Activated CD4-positive, alpha-beta T cell treated with anti-CD3 and anti-CD28 coated beads, Interleukin-2, Interleukin-4, amounts not matched to agents 100 ng/mL and 50 ng/mL, durations not matched to agents 16 hours and 8 hours (primary cell): ENCODE measurements at places on chromosomes 16 and 17.

- DNase-seq = no peak
Observed at GRCh38 chr17:37691807-37692206, 48.6 kb upstream of the DDX52 start.

- DNase-seq = no peak
Observed at GRCh38 chr17:57436565-57436964, 180.2 kb downstream of the MSI2 start.

DNA sequence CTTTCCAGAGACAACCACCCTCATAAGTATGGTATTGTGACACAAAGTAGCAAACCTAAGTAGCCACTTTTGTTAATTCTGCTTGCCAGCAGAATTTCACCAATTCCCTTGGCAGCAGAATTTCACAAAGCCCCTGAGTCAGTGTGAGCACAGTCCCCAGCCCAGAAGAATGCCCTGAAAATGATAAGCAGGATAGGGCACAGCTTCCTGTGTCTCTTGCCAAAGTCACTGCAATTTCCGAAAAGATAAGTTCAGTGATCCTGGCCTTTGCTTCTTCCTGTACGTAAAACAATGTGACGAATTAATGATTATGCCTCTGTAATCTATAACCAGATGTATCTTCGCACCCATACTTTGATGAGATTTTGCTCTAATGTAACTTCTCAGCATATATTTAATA, 16.0 kb upstream of the WIPF2 start:
- DNase-seq = no peak

DNA sequence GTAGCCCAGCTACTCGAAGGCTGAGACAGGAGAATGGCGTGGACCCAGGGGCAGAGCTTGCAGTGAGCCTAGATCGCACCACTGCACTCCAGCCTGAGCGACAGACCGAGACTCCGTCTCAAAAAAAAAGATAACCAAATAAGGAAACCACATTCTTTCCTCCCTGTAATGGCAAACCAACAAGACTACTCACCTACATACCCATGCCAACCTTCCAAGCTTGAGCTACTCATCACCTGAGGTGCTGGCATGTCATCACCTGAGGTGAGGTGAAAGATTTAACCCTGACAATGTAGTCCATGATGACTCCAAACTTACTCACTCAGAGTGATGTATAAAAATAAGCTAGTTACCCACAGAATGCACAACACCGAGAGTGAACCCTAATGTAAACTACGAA, 85.2 kb downstream of the SMG6 start:
- DNase-seq = no peak

DNA sequence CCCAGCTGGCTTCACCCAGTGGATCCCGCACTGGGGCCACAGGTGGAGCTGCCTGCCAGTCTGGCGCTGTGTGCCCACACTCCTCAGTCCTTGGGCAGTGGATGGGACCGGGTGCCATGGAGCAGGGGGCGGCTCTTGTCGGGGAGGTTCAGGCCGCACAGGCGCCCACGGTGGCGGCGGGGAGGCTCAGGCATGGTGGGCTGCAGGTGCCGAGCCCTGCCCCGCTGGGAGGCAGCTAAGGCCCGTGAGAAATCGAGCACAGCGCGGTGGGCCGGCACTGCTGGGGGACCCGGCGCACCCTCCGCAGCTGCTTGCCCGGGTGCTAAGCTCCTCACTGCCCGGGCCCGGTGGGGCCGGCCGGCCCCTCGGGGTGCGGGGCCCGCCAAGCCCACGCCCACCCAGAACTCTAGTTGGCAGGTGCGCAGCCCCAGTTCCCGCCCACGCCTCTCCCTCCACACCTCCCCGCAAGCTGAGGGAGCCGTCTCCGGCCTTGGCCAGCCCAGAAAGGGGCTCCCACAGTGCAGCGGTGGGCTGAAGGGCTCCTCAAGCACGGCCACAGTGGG, 26.6 kb downstream of the CCDC42 start:
- DNase-seq = no peak

GRCh38 chr17:725084-725483, 7.3 kb upstream of the TLCD3A start:
- DNase-seq = no peak

DNA sequence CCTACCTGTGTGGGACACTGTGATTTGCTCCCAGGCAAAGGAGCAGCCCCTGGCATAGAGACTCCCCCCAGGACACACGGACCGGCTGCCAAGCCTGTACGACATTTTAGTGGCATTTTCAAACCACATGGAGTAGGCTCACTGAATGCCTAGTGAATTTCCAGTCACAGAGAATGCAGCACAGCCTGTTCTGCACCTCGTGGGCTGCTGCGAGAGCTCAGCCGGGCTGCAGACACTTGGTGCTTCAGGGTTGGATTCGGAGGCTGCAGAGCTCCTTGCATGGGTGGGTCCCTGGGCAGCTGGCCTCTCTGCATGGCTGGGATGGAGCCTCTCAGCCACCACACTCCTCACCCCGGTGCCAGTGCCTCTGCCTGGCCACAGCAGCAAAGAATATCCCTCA, 51.2 kb upstream of the HNF1B start:
- DNase-seq = no peak

- DNase-seq = no peak
Observed at GRCh38 chr16:85990861-85991301, 91.9 kb downstream of the IRF8 start.

- peak; percentile 88 for DNase-seq
Observed at GRCh38 chr16:57592591-57593003, 35.8 kb upstream of the ADGRG1 start.

DNA sequence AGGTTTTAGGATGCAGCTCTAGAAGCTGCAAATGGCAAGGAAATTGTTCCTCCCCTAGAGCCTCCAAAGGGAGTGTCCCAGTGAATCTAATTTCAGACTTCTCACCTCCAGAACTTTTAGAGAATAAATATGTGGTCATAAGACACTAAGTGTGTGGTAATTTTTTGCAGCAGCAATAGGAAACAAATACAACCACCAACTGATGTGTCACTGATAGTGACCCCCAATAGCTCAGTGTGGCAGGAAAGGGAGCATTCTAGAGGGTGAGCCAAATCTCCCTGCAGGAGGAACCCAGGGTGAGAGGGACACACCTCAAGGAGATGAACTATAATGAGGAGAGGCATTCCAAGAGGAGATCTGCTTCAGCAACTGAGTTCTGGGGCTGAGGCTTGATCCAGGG, 4.1 kb downstream of the CCL4L2 start:
- no peak for DNase-seq

DNA sequence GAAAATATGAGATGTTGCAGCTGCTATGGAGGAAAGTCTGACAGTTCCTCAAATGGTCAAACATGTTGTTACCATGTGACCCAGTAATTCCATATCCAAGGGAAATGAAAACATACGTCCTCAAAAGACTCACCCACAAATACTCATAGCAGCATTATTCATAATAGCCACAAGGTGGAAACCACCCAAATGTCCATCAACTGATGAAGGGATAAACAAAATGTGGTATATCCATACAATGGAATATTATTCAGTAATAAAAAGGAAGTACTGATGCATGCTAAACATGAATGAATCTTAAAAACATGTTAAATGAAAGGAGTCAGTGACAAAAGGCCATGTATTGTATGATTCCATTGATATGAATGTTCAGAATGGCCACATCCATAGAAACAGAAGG, 140.2 kb downstream of the PITPNC1 start:
- DNase-seq = no peak

GRCh38 chr16:68451676-68452075, 3.4 kb upstream of the SMPD3 start:
- no peak for DNase-seq

GRCh38 chr16:55149622-55150021, 174.4 kb upstream of the IRX6 start:
- DNase-seq = no peak

- DNase-seq = no peak
Observed at GRCh38 chr17:61323909-61324868, 75.5 kb upstream of the TBX2 start.

GRCh38 chr17:38730526-38731379, 612 bp downstream of the CISD3 start:
- no peak for DNase-seq

- DNase-seq = no peak
Observed at GRCh38 chr16:58832386-58832895, 98.3 kb upstream of the GOT2 start.

- no peak for DNase-seq
Observed at GRCh38 chr17:42692489-42692888, 10.2 kb downstream of the CNTNAP1 start.

GRCh38 chr17:82922646-82923045, 82.8 kb upstream of the ZNF750 start:
- no peak for DNase-seq

GRCh38 chr16:57502048-57502775, 15.9 kb upstream of the DOK4 start:
- DNase-seq = no peak

DNA sequence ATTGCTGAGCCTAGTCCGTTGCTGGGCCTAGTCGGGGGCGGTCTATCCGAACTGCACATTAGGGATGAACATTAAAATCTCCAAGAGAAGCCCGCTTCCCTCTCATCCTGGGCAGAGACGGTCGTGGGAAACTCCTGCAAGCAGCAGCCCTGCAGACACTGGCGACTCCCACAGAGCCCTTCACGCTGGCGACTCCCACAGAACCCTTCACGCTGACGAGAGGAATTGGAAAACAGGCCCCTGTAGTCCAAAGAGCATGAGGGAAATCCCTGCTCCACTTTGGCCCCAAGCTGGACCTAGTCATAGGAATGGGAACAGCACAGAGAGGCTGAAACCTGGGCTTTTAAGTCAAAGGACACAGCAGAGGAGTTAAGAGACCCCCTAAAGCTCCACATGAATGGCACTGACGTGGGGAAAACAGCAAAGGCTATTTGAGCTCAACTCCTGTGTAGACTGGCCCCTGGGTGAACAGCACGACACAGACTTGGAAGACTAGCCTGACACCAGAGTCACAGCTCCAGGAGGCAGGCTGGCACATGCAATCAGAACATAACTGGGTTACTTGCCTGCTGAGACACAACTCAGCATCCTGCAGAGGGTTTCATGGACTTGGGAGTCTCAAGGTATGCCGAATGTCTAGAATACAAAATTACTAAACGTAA, 42.2 kb downstream of the WDR45B start:
- DNase-seq = no peak

GRCh38 chr17:82120148-82120547, 22.1 kb upstream of the FASN start:
- DNase-seq = no peak

- peak; percentile 73 for DNase-seq
Observed at GRCh38 chr16:89422905-89423630, 67.3 kb downstream of the ANKRD11 start.

GRCh38 chr16:85514598-85515318, 98.4 kb upstream of the GSE1 start:
- DNase-seq = no peak

DNA sequence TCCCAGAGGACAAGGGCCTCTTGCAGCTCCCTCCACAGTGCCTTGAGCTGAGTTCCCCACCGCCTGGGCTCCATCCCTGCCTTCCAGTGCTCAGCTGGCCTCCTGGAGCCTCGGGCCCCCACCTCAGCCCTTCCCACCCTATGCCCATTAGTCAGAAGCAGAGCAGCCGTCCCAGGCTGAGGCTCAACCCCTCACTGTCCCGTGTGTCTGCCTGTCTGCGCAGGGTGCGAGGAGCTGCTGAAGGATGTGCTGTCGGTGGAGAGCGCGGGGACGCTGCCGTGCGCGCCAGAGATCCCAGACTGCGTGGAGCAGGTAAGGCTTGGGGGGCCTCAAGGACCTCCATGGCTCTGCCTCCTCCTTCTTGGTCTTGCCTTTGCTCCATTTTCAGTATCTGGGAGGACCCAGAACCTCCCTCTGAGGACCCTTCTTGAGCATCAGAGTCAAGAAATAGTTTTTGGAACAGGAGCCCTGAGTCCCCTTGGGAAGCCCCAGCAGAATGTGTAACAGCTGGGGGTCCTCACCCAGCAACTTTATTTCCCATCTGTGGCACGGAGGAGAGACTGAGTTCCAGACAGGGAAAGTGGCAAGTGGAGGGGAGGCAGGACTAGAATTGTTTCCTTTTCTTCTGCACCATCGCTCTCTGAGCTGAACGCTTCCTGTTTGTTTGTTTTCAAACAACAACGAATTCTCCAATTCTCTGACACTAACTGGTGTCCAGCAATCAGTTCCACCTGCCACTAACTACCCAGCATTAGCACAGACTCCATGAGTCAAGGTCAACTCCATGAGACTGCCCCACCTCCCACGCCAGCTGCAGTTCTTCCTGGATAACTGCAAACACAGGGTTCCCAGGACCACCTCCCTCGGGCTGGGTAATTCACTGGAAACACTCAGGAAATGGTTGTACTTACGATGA, 42.6 kb downstream of the RAB11FIP4 start:
- DNase-seq = no peak

GRCh38 chr16:47881574-47881973, 274.2 kb downstream of the ABCC12 start:
- DNase-seq = no peak

GRCh38 chr17:51015145-51015558, 105.5 kb downstream of the SPAG9 start:
- no peak for DNase-seq

GRCh38 chr17:16512011-16512410, 20.0 kb upstream of the LRRC75A start:
- no peak for DNase-seq

GRCh38 chr16:30523768-30524574, 2.4 kb downstream of the ZNF768 start:
- DNase-seq = no peak

GRCh38 chr16:60459463-60459862, 1576.8 kb downstream of the CDH8 start:
- DNase-seq = no peak

DNA sequence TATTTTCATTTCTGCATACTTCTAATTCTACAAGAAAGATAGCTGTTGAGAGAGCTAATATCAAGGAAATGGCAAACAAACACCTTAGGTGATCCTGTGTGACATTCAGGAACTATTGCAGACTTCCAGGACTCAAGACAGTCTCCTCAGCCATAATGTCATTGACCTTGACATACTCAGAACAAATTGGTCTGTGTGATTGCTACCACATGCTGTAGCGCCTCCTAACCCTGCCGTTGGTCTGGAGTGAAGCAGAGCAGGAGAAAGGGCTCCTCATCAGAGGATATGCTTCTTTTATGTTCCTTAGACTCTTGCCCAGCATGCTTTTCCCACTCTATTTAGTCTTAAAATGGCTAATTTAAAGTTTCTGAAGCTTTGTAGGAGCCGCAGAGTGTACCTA, 194.2 kb upstream of the TBX2 start:
- DNase-seq = no peak

DNA sequence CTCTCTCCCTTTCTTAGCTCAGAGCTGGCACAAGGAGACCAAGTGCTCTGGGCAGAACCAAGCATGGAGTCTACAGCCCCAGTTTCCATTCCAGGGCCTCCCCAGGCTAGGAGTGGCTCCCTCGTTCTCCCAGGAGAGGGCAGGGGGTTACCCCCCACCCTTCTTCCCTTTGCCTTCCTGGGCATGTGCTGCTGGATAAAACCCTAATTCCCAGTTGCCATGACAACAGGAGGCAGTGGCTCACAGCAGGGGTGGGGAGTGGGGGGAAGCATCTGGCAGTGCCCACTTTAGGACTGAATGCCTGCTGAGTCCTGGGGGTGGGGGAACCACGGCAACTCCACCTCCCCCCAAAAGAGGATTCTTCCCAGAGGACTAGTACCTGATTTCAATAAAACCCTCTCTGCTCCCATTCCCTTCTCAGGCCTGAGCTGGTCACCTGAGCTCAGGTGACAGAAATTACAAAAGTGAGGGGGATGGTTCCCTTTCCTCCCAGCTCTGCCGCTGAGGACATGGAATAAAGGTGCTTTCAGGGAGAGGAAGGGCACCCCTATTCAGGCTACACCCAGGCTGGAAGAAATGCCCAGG, 1.8 kb downstream of the MPP2 start:
- DNase-seq = no peak

- DNase-seq = no peak
Observed at GRCh38 chr17:72654706-72655105, 437.8 kb downstream of the SLC39A11 start.

GRCh38 chr17:17347234-17347955, 44.2 kb downstream of the NT5M start:
- DNase-seq = no peak
